ENCODE measurements at places on chromosomes 3 and 15.

GRCh38 chr15:68199340-68199739, 5.8 kb downstream of the CALML4 start:
- DNase-seq, result no peak

DNA sequence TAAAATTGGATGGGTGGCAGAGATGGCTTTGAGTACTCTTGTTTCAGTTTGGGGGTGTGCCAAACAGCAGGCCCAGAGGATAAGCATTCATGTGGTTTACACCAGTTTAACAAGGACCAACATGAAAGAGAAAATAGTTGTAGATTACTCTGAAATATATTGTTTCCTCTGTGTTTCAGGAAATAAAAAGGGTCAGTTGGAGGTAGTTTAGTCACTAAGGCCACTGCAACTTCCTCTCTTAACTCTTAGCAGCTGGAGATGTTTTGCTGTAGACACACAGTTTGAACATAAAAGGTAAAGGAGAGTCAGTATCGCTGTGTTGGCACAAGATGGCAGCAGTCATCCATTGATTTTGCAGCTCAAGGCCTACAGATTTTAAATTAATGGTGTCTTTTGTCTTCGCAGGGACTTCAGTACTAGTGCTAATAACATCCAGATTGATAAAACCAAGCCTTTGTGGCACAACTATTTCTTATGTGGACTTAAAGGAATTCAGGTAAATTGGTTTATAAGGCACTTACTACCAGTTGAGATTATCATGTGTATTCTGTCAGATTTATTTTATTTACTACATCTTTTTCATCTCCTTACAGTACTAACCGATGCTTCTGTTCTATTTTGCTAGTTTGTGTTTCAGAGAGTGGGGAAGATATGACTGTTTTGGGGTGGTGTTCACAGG, 65.5 kb downstream of the GALK2 start:
- no peak for DNase-seq

- no peak for DNase-seq
Observed at GRCh38 chr3:34863485-34863884, 775.8 kb upstream of the ARPP21 start.

DNA sequence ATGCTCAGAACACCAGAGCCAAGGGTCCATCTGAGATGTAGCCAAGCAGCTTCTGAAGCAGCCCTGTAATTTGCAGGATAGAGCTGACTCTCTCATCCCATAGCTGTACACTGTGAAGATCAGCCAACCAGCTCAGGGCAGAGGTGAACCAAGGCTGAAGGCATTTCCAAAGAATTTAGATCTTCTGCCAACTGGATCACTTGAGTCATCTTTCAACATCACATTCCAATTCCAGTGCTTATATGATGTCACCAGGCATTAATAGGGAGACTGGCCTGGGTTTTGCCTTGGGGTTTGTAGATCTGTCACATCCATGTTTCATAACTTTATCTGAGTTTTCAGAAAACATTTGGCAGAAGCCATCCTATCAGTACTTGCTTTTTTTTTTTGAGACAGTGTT, 98.2 kb downstream of the NR2F2 start:
- no peak for DNase-seq

GRCh38 chr15:61908241-61908640, 152.0 kb downstream of the VPS13C start:
- no peak for DNase-seq

- DNase-seq, result no peak
Observed at GRCh38 chr3:87191175-87191574, 35.9 kb upstream of the CHMP2B start.

GRCh38 chr3:192188218-192188835, 539.0 kb downstream of the FGF12 start:
- no peak for DNase-seq

- no peak for DNase-seq
Observed at GRCh38 chr3:195395208-195395816, 47.5 kb downstream of the ACAP2 start.

DNA sequence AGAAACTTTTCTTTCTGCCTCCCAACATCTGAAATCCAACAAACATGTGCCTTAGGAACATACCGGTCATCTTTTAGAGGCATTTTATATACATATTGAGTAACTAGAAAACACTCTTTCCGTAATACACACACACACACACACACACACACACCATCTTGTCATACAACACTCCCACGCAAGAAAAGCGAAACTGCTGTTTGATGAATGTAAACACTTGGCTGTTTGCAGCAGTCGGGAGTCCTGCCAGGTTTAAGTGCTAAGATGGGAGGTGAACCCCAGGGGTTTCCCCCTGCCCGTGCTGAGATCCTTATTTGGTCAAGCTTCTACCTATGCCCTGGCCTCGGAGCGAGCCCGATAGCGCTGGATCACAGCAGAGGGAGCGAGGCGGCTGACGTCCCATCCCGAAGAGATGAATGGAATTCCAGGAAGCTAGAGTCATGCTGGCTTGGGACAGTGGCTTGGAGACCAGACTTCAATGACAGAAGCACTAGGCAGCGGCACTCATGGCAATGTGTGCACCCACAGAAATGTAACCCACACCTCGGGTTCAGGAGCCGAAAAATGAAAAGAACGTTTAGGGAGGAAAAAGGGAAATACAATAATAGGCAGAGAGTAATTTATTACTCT, 1.3 kb upstream of the THBS1 start:
- no peak for DNase-seq

- DNase-seq, result no peak
Observed at GRCh38 chr15:35713733-35714132, 167.8 kb upstream of the DPH6 start.

DNA sequence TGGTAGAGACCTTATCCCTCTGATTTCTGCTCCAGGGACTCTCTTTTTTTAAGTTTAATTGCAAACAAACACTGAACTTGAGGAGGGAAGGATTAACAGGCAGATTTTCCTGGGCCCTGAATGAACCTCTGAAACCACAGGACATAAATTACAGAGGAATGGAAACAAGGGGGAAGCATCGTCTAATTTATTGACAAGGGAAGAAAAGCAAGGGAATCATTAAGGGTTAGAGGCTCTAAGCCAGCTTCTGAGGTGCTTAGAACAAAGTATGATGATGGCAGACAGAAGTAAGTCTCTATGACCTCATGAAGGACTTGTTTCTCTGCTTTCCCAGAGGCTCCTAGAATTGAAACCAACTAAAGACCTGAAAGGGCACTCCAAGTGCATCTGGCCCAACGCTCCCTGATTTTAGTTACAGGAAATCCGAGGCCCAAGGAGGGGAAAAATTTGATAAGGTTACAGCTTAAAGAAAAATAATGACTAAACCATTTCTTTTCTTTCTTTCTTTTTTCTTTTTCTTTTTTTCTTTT, 244.7 kb upstream of the NR2E3 start:
- no peak for DNase-seq

GRCh38 chr3:152718810-152719209, 116.1 kb upstream of the P2RY1 start:
- no peak for DNase-seq

DNA sequence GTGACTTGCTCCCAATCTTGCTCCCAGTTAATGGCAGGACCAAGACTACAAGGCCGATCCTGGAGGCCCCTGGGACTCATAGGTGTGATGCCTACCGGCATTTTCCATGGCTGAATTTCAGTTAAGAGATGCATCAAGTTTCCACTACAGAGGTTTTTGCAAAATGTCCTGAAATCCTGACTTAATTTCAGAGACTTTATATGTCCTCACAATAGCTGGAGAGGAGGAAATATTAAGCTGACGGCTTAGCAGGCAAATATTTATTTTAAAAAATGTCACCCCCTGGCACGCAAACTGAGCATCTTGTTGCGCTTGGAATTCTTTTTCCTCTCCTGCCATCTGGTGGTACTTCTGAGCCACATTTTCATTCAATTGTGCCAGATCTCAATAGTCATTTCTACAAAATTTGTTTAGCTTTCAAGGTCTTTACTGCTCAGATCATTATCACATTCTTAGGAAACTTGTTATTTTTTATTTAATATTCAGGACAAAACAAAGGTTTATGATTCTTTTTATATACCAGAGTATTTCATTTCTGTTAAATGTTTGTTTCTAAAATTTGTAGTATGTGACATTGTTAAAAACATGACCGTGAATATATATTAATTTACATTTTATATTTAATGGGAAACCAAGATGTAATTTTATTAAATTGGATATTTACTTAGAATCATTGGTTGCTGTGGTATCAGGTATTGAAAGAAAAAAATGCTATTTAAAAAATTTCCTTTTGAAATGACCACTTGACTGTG, 189.2 kb upstream of the THRB start:
- no peak for DNase-seq

- DNase-seq, result no peak
Observed at GRCh38 chr15:98040146-98040545, 79.6 kb downstream of the ARRDC4 start.

DNA sequence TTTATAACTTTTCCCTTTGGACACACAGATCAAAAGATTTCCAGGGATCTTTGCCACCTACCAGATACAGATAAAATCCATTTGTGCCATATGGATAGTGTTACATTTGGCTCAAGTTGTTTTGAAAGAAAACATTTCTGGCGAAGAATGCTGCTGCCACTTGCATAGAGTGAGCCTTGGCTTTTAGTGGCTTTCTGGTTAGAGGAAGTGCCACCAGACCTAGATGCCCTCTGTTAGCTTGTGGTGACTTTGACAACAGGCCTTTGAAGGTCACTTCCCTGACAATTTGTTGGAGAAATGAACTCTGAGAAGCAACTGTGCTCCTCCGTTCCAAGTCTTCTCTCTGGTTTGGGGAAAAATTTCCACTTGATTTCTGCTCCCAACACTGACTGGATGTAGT, 158.0 kb downstream of the CHST2 start:
- no peak for DNase-seq

- DNase-seq, result no peak
Observed at GRCh38 chr3:97106652-97106989, 292.2 kb downstream of the EPHA6 start.

DNA sequence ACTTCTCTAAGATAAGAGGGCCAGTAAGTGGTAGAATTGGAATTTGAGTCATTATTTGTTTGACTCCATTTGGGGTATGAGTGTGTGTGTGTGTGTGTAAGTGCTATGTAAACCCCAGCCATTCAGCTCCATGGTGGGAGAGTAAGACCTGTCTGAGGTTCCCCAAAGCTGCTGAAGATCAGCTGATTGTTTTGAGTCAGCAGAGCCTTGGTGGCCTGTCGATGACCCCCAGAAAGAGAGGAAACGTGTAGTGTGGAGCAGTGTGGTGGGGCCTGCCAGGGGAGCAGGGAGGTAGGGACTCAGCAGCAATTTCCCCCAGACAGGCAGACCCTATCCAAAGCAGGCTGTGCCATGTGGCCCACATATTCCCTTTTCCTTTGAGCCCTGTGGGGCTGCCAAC, 5.3 kb downstream of the DVL3 start:
- DNase-seq, result no peak

GRCh38 chr3:126753191-126754160, 49.4 kb downstream of the CHCHD6 start:
- DNase-seq, result no peak

DNA sequence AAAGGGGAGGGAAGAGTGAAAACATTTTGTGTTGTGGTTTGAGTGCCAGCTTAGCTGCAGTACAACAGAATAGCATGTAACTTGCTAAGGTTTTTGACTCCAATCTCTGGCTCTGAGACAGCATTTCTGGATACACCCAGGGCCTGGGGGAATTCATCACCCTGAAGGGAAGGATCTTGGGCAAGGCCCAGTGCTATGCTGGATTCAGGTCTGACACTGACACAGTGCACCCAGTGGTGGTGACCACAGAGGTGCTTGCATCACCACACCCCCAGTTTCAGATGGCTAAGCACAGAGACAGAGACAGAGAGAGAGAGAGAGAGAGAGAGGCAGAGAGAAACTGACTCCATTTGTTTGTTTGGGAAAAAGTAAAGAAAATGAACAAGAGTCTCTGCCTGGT, 74.1 kb upstream of the KBTBD8 start:
- DNase-seq, result no peak

GRCh38 chr3:12771236-12771635, 12.2 kb upstream of the TMEM40 start:
- DNase-seq, result no peak

- DNase-seq, result no peak
Observed at GRCh38 chr3:38545983-38546382, 49.8 kb downstream of the EXOG start.

GRCh38 chr15:89647191-89647851, 7.9 kb downstream of the KIF7 start:
- peak; percentile 40 for DNase-seq

DNA sequence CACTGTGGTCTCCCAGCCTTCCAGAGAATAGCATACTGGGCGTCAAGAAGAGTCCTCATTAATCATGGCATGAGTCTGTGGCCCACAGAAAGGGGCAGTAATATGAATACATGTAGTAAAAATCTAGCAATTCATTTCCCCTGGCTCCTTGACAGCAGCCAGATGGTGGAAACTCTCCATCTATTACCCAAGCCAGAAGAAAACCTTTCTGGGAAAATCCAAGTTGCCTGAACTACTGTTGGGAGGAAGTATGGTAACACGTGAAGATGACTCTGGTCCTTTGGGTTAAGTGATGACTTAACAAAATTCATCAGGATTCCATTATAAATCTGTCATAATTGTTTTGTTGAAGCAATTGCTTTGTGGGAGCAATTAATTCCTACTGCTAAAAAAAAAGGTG, 530.5 kb downstream of the FHIT start:
- no peak for DNase-seq

DNA sequence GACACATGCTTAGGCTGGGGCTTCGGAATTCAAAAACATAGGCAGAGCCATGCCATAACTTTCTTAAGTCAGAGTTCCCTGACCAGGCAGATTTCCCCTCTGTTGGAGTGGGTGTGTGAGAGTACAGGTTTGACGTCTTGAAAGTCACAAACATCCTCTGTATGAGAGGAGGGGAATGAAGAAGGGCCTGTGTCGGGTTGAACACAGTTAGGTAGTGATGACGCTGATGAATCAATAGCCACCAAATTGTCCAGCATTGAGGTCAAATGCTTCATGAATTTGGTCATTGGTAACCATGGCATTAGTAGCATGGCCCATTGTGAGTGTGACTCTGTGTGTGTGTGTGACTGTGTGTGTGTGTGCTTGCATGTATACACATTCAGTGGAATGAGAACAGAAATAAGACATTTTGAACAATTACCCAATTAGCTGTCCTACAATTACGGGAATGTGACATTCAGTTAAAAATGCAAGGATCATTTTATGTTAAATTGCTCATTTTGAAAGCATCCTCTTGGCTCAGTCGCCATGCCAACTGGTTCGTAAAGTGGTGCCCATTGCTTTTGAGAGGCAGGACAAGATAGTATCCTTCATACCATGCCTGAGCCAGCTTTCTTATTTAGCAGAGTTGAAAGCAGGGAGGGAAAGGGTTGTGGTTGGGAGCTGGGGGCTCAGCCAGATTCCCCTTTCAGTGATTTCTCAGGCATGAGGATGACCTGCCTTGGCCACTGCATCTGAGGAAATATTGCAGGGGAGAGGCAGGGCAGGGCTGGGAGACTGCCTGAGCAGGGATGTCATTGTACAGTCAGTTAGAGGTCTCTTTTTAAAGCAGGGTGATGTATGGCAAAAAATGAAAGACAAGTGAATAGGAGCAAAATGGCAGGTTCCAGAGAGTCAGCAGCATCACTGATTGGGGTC, 35.4 kb downstream of the RBP2 start:
- DNase-seq, result no peak

- no peak for DNase-seq
Observed at GRCh38 chr3:115380883-115381572, 233.9 kb upstream of the ZBTB20 start.

GRCh38 chr3:55893045-55893664, 406.0 kb upstream of the WNT5A start:
- no peak for DNase-seq

All from bone marrow (tissue), 2 donors.